ENCODE measurements at places on chromosomes 7 and 10.

- DNase-seq = no peak
Observed at GRCh38 chr10:119853574-119853973, 19.1 kb downstream of the MCMBP start.

- no peak for DNase-seq
Observed at GRCh38 chr7:46549892-46550639, 629.0 kb upstream of the IGFBP3 start.

GRCh38 chr7:31335884-31336201, 4.7 kb downstream of the NEUROD6 start:
- no peak for DNase-seq

DNA sequence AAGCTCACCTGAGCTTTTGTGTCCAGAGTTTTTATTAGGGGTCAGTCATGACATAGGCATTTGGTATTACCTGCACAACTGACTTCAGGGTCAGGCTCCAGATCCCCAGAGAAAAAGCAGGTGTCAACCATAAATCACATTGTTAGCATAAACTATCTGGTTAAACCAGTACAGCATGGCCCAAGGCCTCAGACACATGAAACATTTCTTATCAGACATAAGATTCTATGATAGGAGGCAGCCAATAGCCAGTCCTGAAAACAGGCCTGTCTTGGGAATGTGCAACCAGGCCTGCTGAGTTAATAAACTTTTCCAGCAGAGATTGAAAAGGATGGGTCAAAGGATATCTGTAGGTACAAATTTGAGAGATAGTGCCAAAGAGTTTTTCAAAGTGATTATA, 116.1 kb downstream of the TPST1 start:
- no peak for DNase-seq

DNA sequence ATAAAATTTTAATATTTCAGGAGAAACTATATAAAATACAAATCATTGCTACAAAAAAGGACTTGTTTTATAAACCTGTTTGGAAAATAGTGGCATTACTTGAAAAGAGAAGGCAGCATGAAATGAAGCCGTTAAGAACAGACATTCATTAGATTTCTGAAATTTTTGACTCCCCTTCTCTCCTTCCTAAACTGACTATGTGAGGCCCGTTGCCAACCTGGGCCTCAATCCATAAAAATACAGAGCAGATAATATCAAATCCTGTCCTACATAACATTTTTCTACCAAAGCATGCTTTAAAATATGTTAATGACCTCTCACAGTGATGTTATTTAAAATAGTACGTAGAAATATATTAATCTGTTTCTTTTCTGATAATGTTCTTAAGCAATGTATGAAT, 34.5 kb upstream of the ING3 start:
- no peak for DNase-seq

Measured in endothelial cell (in vitro differentiated cells).